Cortex of kidney (tissue), 1 donor: ENCODE measurements at places on chromosomes 3 and 15.

- no peak for DNase-seq
Observed at GRCh38 chr3:109874896-109875708, 537.8 kb upstream of the DPPA4 start.

DNA sequence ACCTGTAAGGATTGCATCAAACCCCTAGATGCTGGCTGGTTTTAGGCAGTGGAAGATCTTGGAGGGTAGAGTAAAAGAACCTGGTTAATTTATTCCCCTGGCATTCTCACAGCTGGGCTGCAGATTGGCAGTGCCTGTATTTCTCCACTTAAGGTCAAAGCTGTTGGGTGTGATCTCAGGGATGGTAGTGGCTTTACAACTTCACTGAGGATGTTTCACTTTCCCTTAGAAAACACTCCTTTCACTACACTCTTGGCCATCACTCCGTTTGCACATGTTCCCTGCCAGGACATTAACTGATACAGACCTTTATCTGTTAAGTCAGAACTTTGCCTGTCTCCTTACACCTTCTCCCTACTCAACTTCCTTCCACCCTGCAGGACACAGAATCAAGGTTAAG is 779.1 kb upstream of the SEMA6D start:
- DNase-seq = no peak

- DNase-seq = no peak
Observed at GRCh38 chr3:104437131-104437750, 929.5 kb upstream of the ALCAM start.

- DNase-seq = no peak
Observed at GRCh38 chr3:125186800-125187598, 25.5 kb downstream of the SLC12A8 start.

- DNase-seq = no peak
Observed at GRCh38 chr3:27487383-27487782, 3.2 kb upstream of the SLC4A7 start.
